ENCODE measurements at places on chromosomes 5 and 9.
A peak's percentile ranks its signal among the peaks of the same experiment; 100 is the strongest.

DNA sequence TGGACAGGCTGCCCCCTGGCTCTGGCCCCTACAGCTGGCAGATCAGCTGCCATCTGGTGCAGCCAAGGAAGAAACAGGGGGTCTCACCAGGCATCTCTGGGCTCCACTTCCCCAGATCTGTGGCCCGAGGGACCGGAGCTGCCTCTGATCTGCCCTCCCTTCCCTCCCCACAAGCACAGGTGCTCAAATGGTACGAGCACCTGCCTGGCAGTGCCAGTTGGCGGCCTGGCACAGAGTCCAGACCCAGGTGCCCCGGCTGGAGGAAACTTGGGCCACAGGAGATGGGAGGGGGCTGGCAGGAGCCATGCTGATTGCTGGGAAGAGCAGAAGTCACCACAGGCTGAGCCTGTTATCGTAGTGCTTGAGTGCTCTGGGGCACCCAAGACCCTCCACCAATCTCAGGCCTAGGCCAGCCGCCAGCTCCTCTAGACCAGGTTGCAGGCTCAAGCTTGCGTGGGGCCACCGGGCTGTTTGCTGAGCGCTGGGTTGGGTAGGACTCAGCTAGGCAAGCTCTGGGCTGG, 5.0 kb upstream of the CAMK2A start:
- H3K27ac ChIP-seq: peak overlapping the region; percentile 57
- H3K36me3 ChIP-seq: no peaks in the 10 kb centered on the region
- no peak for DNase-seq

DNA sequence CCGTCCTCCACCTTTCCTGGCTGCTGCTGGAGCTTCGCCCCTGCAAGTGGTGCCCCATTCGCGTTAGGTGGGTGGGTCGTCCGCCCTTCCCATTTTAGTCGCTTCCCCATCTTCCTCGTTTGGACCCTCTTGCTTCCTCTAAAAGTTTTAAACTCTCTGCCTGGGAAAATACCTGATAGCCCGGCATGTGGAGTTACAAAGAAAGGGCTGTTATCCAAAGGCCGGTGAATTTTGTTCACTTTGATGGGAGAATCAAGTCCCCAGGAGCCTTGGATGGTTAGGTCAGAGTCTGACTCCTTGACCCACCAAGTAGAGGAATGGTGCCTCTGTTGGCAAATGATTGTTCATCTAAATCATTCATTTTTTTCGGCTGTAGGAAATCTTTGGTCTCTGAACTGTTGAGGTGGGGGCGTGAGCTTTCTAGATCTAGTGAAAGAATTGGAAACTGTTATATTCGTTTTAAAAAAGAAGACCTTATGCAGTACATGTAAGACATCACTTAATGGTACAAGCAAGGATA, 29.5 kb upstream of the APC start:
- no peak for DNase-seq
- peak overlapping the region; percentile 86 for H3K4me3 ChIP-seq
- H3K36me3 ChIP-seq: no peaks in the 10 kb centered on the region
- H3K27me3 ChIP-seq: no peaks in the 10 kb centered on the region
- H3K4me1 ChIP-seq: peaks cover 40% of the 10 kb centered on the region

GRCh38 chr5:107056278-107056677, 614.5 kb downstream of the EFNA5 start:
- H3K4me3 ChIP-seq: no peak overlapping the region
- no peak for DNase-seq
- H3K36me3 ChIP-seq: no peaks in the 10 kb centered on the region
- H3K27me3 ChIP-seq: no peaks in the 10 kb centered on the region

DNA sequence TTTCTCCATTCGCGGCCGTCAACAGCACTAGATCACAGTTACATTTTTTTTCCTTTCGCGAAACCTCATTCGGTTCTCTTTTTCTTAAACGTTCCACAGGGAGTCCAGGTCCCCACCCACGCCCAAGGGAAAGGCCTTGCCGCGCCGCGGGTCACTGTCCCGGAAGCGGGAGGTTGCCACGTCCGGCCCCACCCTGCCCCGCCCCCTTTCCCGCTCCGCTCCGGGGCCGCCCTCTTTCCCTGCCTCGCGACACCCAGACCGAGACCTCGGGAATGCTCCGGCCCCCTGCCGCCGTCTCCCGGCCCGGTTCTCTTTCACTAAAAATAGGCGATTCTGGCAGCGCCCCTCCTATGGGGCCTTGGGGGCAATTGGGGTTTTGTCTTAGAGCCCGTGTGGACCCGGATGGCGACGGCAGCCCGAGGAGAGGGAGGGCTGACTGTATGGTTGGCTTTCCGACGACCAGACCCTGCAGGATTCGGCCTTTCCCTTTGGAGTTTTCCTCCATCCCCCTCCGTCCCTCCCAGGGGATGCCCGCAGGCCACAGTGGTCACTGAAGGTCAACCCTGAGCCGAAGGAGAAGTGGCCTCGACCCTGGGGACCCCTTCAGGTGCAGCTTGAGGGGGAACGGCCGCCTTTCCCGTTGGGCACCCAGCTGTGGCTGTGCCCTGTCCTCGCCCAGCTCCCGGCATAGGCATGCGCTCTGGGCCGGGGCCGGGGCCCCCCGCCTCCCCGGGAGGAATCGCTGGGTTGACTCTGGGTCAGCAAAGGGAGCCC, 2.8 kb upstream of the RACK1 start:
- peak; percentile 97 for DNase-seq
- H3K27ac ChIP-seq: peak overlapping the region; percentile 99
- peaks cover 7% of the 10 kb centered on the region for H3K36me3 ChIP-seq
- H3K4me3 ChIP-seq: peak overlapping the region; percentile 82
- H3K4me1 ChIP-seq: peaks cover 57% of the 10 kb centered on the region

- H3K36me3 ChIP-seq: no peaks in the 10 kb centered on the region
- H3K4me3 ChIP-seq: no peak overlapping the region
- peaks cover 9% of the 10 kb centered on the region for H3K4me1 ChIP-seq
Observed at GRCh38 chr9:125125523-125125922, 17.8 kb downstream of the SCAI start.

DNA sequence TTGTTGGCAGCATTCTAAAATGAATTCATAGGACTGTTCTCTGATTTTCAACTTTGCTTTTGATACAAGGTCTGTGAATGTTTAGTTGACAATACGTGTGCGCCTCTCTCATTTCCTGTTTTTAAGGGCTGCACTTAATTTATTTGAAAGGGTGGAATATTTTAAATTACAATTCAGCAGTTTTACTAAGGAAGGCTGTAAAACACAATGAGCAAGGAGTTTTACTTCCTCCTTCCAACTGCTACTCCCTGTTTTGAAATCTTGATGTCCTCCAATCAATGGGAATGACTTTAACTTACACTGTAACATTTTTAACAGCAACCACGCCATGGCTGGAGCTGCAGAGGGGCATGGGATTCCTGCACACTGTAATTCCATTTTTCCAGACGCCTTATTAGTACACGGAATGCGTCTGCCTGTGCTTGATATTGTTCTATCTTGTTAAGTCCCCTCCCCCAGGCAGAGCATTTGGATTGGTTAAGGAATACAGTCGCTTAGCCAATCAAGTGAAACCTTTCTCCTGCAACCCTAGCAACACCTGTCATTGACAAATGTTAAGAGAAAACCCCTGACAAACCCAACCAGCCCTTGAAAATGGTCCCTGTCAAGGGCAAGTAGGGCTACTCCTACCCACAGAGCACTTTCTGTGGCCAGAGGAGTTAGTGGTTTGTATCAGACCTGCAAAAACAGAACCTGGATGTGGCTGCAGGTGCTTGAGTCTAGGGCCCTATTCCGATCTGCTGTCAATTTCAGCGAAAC, 12.5 kb upstream of the ZSWIM6 start:
- H3K4me1 ChIP-seq: peaks cover 35% of the 10 kb centered on the region
- H3K27me3 ChIP-seq: no peaks in the 10 kb centered on the region
- no peaks in the 10 kb centered on the region for H3K36me3 ChIP-seq
- no peak overlapping the region for H3K4me3 ChIP-seq

GRCh38 chr9:91746904-91747303, 203.1 kb downstream of the ROR2 start:
- no peak overlapping the region for H3K4me3 ChIP-seq
- no peaks in the 10 kb centered on the region for H3K36me3 ChIP-seq
- no peaks in the 10 kb centered on the region for H3K27me3 ChIP-seq
- no peak overlapping the region for H3K27ac ChIP-seq

GRCh38 chr5:152177626-152178349, 227.3 kb downstream of the NMUR2 start:
- H3K27me3 ChIP-seq: no peaks in the 10 kb centered on the region
- no peak overlapping the region for H3K27ac ChIP-seq
- no peak overlapping the region for H3K4me3 ChIP-seq
- no peaks in the 10 kb centered on the region for H3K4me1 ChIP-seq

DNA sequence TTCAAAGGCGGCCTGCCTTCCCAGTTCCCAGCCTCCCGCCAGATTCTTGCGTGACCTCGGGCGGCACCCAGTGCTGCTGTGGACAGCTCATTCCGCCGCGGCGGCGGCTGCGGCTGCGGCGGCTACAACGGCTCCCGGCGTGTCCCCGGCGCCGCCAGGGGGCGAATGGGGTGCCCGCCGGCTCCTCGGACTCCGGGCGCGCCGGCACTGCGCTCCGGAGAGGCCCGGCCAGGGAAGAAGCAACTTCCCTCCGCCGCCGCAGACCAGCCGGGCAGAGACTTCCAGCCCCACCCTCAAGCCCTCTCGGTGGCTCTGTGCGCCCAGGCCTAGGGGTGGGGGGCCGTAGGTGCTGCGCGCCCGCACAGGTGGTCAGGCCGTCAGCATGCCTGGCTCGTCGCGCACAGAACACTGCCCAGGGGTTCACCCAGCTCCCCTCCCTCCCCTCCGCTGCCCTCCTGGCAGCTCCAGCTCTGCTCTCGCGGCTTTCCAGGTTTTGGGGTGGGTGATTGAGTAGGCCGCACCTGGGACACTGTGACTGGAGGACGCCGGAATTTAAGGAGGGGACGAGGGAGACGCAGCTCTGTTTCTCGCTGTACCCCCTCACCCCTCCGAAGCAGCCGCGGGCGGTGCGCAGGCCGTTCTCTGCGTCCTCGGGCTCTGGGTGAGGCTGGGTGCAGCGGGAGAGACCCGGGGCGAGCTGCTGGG, 20.2 kb downstream of the IGIP start:
- no peaks in the 10 kb centered on the region for H3K27me3 ChIP-seq
- H3K4me3 ChIP-seq: peak overlapping the region; percentile 43
- no peaks in the 10 kb centered on the region for H3K36me3 ChIP-seq
- H3K4me1 ChIP-seq: peaks cover 22% of the 10 kb centered on the region
- peak; percentile 75 for DNase-seq
- peak overlapping the region; percentile 2 for H3K27ac ChIP-seq

GRCh38 chr5:178785999-178786398, 55.5 kb upstream of the ZNF354A start:
- no peaks in the 10 kb centered on the region for H3K4me1 ChIP-seq
- H3K27ac ChIP-seq: no peak overlapping the region
- no peaks in the 10 kb centered on the region for H3K36me3 ChIP-seq

DNA sequence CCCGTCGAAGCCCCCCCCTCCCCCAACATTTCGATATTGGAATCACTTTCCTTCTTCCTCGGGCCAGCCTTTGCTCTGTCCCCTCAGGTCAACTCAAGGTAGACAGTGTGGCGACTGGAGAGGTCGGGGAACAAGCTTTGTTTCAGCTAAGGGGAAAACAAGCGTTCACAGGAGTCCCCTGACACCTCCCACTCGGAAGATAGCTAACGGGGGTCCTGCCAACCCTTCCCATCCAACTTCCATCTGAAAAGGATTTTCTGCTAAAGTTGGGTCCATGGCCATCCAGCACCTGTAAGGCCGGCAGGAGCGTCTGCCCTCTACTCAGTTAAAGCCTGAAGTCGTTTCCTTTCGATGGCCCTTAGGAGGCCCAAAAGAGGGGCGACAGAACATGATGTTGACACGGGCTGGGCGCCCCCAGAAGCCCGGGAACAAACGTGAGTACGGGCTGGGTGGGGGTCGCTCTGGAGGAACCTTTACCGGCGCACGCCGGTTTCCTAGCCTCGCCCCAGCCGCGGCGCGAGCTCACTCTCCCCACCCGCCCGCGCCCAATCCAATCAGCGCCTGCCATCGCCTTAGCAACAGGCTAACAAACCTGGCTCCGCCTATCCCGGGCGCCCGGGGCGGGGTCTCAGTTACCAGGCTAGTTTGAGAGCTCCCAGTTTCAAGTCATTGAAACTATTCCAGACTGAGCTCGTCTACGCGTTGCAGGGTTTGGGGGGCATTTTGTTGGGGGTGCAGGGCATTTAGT, 2.5 kb downstream of the ARRDC3 start:
- peak overlapping the region; percentile 99 for H3K27ac ChIP-seq
- peaks cover 30% of the 10 kb centered on the region for H3K4me1 ChIP-seq
- peak overlapping the region; percentile 81 for H3K4me3 ChIP-seq
- DNase-seq: peak; percentile 100
- peaks cover 5% of the 10 kb centered on the region for H3K36me3 ChIP-seq

- H3K4me1 ChIP-seq: no peaks in the 10 kb centered on the region
- no peak for DNase-seq
- peak overlapping the region; percentile 72 for H3K27ac ChIP-seq
Observed at GRCh38 chr5:114319821-114320220, 42.0 kb upstream of the KCNN2 start.

- no peaks in the 10 kb centered on the region for H3K4me1 ChIP-seq
- no peaks in the 10 kb centered on the region for H3K36me3 ChIP-seq
- no peaks in the 10 kb centered on the region for H3K27me3 ChIP-seq
- no peak for DNase-seq
- no peak overlapping the region for H3K27ac ChIP-seq
Observed at GRCh38 chr5:178404987-178405386, 172.4 kb upstream of the PHYKPL start.

- H3K27me3 ChIP-seq: no peaks in the 10 kb centered on the region
- peaks cover 4% of the 10 kb centered on the region for H3K4me1 ChIP-seq
- H3K4me3 ChIP-seq: no peak overlapping the region
- no peak for DNase-seq
- no peak overlapping the region for H3K27ac ChIP-seq
Observed at GRCh38 chr5:39586185-39586584, 161.4 kb upstream of the DAB2 start.

DNA sequence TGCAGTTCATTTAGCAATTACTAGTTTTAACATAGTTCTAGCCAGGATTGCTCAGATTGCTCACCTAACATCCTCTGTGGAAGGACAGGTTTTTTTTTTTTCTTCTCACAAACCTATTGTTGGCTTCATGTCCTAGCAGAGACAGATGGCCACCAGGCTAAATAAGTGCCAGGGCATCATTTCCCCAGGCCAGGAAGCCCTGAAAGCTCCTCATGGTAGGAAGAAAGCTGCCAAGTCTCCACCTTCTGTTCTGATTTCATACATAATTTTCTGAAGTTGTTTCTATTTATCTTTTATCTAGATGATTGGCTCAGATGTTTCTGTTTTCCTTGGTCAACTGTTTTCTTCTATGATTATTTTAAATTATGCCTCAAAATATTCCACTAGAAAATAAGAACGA, 31.0 kb downstream of the EFCAB9 start:
- DNase-seq: no peak
- no peak overlapping the region for H3K27ac ChIP-seq
- no peaks in the 10 kb centered on the region for H3K4me1 ChIP-seq
- H3K27me3 ChIP-seq: no peaks in the 10 kb centered on the region
- H3K36me3 ChIP-seq: peaks cover 3% of the 10 kb centered on the region

GRCh38 chr5:100904259-100904861, 1.3 kb upstream of the ST8SIA4 start:
- peak overlapping the region; percentile 91 for H3K27ac ChIP-seq
- no peaks in the 10 kb centered on the region for H3K36me3 ChIP-seq

Measured in upper lobe of left lung (tissue), 6 donors.